ENCODE measurements at places on chromosomes 7 and 10.

GRCh38 chr10:50605951-50606270 lies 17.8 kb downstream of the SGMS1 start:
- no peak for DNase-seq

DNA sequence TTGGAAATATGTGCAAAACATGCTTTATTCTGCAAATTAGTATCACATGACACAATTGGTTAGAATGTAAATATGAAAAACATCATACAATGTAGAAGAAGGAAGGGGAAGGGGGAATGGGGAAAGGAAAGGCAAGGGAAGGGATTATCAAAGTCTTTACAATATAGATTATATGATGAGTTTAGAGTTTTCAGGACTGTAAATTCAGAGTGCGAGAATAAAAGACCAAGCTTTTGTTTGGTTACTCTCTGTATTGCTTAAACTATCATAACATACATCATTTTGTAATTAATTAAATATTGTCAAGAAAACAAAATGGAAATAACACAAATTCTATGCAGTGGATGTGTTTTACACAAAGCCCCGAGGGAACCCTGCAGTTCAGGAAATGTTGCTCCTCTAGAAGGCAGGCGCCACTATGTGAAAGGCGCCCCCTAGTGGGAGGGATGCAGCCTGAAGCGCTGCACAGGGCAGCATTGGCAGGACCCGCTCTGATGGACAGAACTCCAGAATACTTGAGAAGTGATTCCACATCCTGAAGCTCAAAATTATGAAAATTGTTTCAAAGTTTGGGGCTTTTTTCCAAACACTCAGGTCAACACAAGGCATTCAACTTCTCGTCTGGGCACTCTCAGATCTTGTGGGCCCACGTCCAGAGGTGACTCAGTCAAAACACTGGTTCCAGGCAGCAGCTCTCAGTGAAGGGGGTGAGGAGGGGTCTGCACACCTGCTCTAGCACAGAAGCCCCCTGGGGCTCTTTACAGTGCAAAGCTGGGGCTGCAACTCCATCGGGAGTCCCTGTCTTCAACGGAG lies 31.6 kb upstream of the TMEM254 start:
- peak; percentile 60 for DNase-seq

DNA sequence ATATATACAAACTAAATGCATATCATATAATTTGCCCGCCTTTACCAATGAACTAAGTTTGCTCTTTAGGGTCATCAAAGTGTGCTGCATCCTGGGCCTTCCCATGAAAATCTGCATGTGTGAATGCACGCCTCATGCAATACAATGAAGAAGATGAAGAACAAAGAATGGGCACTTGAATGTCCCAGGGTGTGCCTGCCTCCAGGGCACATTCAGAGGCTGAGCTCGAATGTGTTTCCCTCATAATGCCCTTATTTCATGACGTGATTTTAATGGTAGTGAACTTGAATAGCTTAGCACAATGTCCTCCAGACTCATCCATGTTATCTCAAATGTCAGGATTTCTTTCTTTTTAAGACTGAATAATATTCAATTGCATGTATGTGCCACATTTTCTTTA lies 824.9 kb downstream of the TNS3 start:
- DNase-seq: no peak

GRCh38 chr10:65534771-65535170 lies 1391.1 kb upstream of the LRRTM3 start:
- no peak for DNase-seq

GRCh38 chr7:49714182-49714581 lies 59.3 kb upstream of the VWC2 start:
- no peak for DNase-seq

GRCh38 chr10:11573497-11573896 lies 38.0 kb downstream of the USP6NL start:
- no peak for DNase-seq

- no peak for DNase-seq
Measured at GRCh38 chr7:1247527-1248041, 14.9 kb downstream of the UNCX start.

GRCh38 chr7:132397070-132397469 lies 179.2 kb downstream of the PLXNA4 start:
- DNase-seq: no peak

- DNase-seq: no peak
Measured at GRCh38 chr7:25391295-25391861, 163.1 kb upstream of the NPVF start.

DNA sequence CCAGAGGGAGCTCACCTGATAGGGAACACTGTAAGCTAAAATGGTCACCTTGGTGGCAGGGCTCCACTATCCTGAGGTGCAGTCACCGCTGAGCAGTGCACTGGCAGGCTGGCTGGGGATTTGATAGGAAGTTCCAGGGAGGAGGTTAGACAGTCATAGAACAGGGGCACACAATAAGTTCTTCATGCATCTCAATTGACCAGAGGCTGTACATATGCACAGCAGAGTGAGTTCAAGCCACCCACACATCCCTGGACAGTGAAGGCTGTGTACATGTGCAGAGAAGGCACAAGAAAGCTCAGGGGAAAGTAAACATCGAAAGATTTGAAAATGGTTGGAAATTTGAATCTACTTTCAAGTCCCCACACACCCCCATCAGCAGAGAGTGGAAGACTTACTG lies 13.9 kb downstream of the PRTFDC1 start:
- DNase-seq: no peak

All from CD4-positive, alpha-beta T cell (primary cell).